ENCODE measurements at places on chromosomes 1 and 21.

DNA sequence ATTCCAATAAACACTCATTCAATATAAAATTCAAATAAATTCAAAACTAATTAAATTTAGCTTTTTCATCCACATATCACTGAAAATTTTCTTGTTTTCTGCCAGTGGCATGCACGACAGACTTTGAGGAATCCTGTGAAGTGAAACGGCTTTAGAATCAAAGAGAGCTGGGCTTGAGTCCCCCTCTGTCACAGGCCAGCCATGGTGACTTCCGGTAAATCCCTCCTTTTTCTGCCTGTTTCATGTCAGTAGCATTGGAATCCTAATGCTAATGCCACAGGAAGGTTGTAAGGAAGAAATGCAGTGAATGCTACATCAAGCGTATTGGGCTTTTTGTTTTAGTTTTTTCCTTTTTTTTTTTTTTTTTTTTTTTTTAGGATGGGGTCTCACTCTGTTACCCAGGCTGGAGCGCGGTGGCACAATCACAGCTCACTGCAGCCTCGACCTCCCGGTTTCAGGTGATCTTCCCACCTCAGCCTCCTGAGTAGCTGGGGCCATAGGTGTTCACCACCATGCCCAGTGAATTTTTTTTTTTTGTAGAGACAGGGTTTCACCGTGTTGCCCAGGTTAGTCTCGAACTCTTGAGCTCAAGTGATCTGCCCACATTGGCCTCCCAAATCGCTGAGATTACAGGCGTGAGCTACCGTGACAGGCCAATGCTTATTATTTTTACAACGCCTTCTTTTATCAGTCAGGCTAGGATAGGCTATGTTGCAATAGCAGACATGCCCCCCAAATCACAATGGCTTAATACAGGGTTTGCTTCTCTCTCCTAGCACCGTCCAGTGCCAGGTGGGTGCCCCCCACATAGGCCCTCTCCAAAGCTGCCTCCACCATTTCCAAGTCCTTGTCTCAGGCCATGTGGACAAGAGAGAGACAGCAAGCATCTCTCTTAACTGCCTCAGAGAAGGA, 3.6 kb upstream of the MATN1 start:
- DNase-seq, result no peak

GRCh38 chr1:67323087-67323486, 15.4 kb downstream of the IL12RB2 start:
- DNase-seq, result no peak

DNA sequence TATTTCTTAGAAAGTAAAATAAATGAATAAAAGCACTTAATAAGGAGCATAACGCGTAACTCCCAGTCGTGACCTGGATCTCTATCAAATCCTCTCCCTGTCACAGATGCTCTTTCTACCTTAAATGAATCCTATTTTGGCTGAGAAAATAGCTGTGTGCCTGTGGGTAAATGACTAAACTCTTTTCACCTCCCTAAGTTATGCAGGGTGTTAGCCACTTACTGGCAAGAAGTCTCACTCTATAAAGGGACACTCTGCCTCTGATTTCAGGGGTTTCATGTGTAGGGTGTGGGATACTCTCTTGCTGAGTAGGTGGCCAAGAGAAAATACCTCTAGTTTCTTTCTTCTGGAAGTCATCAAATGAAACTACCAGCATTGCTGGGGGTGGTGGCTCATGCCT, 24.3 kb upstream of the PPP1R15B start:
- DNase-seq, result no peak

- DNase-seq, result no peak
Observed at GRCh38 chr1:218887141-218887925, 286.3 kb upstream of the LYPLAL1 start.

- DNase-seq, result no peak
Observed at GRCh38 chr21:34502480-34503106, 9.4 kb downstream of the KCNE1 start.

- DNase-seq, result peak; percentile 87
Observed at GRCh38 chr1:234125283-234125682, 220.8 kb downstream of the SLC35F3 start.

GRCh38 chr1:24417681-24418080, 2.1 kb downstream of the NIPAL3 start:
- no peak for DNase-seq

- no peak for DNase-seq
Observed at GRCh38 chr1:8721679-8722324, 95.6 kb downstream of the RERE start.

DNA sequence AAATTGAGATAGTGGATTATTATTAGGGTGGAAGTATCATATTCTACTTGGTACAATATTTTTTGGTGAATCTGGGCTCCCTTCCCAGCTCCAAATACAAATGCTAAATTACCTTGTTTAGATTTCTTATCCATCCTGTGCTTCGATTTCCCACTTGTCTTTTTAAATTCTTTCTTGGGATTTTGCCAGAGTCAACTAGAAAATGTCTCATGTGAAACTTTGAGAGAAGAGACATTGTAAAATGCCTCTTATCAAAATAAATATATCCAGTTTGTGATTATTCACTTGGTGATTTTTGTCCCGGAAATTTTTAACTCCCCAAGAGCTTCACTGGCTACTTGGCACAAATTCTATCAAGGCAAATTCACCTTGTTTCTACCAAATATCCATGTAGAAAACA, 202.0 kb downstream of the FMN2 start:
- DNase-seq, result no peak

DNA sequence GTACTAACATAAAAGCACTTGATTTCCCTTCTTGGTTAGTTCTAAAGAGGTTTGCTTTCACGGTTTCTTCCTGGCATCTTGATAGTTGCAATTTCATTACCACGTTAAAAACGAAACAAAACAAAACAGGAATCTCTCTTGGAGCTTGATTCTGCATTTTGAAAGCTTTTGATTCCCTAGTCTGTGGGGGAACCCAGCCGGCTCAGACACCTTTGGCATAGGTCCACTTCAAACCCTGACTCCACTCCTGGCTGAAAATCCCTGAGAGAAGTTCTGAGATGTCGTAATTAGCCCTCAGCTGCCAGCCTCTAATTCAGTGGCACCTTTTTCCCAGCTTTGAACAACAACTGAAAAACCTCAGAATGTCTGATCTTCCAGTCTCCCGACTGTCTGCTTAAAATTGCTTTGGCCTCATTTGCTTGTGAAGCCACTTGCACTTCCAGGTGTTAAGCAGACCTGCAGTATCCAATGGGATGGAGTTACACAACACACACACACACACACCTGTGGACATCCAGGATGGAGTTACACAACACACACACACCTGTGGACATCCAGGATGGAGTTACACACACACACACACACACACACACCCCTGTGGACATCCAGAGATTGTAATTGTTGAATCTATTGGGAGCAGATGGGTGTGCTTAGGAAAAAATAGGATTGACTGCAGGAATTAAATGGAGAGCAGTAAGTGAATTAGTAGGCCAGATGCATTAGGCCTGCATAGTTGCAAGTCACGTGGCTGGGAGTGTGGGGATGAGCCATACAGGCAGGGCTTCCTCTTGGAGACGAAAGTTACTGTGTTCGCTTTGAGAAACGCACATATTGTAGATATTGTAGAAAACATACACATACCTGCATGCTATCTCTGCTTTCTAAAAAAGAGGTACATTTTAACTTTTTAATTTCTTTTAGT, 285.6 kb upstream of the FMN2 start:
- no peak for DNase-seq

Measured in ELF-1 (cell line).